ENCODE measurements at places on chromosomes 2 and 18.

DNA sequence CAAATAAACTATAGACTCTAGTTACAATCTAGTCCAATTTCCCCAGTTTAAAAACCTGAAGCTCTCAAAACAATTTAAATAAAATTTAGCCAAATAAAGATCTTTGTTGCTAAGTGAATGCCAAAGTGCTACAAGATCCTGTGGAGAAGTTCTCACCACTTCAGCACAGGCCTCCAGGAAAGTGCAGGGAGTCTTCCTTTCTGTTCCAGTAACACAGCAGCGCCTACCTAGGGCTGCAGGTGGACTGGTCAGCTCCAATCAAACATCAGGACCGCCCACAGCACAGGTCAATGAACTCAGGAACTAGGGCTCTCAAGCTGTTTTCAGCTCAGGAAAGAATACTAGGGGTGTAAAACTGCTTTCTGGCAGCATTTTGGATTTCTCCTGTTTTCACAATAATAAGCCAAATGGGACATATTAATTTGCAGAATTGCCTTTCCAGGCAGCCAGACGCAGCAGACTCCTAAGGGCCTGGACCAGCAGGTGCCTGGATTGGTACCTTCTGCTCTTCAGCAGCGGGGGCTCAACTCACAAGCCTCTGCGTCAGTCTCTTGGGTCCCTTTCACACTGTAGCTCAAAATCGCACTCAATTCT, 1.5 kb downstream of the FAM110C start:
- no peak for DNase-seq

DNA sequence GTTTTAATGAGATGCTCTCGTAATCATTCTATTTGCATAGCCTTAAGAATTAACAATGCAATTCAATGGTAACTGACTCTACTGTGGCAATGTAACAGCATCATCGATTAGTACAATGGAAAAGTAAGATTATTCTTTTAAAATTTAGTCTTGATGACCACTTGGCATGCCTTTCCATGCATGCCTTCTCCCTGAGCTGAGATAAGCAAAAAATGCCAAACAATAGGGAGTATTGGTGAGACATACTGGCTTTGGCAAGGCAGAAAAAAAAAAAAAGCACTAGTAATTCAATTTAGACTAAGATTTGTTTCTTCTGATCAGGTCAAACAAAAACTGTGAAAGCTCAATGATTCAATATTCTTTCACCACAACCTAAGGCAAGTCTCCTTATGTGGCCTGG, 110.8 kb upstream of the TRIB2 start:
- no peak for DNase-seq

GRCh38 chr2:99762714-99763113, 272.9 kb upstream of the REV1 start:
- DNase-seq: no peak

DNA sequence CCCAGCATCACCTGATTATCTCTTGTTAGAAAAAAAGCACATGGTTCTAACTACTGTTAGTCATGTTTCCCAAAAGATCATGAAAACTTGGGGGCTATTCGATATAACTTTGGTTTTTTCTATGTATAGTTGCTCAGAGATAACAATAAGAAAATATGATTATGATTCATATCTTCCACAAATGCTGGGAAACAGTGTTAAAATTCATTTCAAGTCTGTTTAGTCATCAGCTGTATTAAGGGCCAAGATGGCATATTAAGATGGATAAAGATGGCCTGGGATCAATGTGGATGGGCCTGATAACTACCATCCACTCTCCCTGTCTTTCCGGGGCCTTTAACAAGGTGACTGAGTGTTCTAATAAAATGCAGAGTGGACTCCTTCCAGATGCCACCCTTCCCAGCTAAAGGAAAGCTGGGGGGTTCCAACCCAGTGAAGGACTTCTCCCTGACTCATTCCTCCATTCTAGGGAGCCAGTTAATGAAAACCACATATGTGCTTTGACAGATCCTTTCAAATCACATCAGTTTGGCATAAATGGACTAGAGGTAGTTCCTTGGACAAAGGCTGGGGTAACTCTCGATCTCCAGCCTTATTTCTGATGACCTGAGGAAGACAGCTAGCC, 221.6 kb downstream of the VAPA start:
- DNase-seq: no peak

- no peak for DNase-seq
These were observed 37.6 kb downstream of the PTPN18 start for GRCh38 chr2:130393318-130393910.

Data from sciatic nerve (tissue), 2 donors.